ENCODE measurements at places on chromosomes 2 and 18. TPM values are rescaled to one million over a fixed set of nuclear protein-coding genes. Genes with fewer than 3 reads are reported as not detected.

MRPL53 gene
- 42.9 TPM for total RNA-seq

ACOXL gene
- 10.7 TPM for total RNA-seq

ANKRD30BL gene
- not detected for total RNA-seq

MOGAT1 gene
- total RNA-seq, result 0.35 TPM

GDF7 gene
- total RNA-seq, result 0.04 TPM

CFC1 gene
- total RNA-seq, result not detected

TRABD2A gene
- total RNA-seq, result 0.88 TPM

ELP2 gene
- total RNA-seq, result 54.2 TPM

SKA1 gene
- total RNA-seq, result 18.3 TPM

CHN1 gene
- 14.0 TPM for total RNA-seq

All from PC-9 (cell line).